ENCODE measurements at places on chromosomes 2 and 18.

DNA sequence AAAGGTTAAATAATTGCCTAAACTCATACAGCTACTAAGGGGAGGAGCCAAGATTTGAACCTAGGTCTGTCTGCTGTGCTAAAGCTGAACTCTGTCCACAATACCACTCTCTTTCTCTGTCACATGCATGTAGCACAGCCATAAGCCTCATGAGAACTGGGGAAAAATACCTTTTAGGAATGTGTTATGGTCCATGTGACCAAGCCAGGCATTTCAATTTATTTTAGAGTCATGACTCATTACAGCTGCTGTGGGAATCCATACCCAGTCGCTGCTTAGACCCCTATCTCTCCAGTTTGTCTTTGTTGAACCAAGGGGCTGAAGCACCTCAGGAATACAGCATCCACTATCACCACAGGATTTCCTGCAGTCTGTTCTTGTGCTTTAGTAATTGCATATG, 200.0 kb upstream of the SIX3 start:
- no peak for DNase-seq

GRCh38 chr18:3623769-3624545, 174.0 kb downstream of the TGIF1 start:
- no peak for DNase-seq

DNA sequence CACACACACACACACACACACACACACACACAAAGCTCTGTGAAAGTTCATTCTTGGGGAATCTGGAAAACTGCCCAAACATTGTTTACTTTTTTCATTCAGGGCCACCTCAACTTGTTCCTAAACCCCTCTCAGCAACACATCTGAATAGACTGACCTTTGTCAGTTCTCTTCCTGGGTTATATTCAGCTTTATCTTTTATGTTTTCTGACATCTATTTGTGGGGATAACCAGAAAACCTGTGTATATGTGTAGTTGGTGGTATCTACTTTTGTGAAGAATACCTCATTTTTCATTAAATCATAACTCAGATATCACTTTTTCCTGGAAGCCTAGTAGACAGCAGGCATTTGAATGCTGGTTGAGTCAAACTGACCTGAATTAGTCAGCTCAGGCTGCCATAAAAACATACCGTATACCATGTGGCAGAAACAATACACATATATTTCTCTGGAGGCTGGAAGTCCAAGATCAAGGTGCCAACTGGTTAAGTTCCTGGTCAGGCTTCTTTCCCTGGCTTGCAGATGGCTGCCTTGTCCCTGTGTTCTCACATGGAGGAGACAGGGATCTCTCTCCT, 11.0 kb upstream of the RNF144A start:
- DNase-seq, result no peak

- DNase-seq, result no peak
Measured at GRCh38 chr2:198040835-198041234, 236.4 kb downstream of the PLCL1 start.

- DNase-seq, result no peak
Measured at GRCh38 chr2:197216361-197216979, 94.1 kb downstream of the ANKRD44 start.

DNA sequence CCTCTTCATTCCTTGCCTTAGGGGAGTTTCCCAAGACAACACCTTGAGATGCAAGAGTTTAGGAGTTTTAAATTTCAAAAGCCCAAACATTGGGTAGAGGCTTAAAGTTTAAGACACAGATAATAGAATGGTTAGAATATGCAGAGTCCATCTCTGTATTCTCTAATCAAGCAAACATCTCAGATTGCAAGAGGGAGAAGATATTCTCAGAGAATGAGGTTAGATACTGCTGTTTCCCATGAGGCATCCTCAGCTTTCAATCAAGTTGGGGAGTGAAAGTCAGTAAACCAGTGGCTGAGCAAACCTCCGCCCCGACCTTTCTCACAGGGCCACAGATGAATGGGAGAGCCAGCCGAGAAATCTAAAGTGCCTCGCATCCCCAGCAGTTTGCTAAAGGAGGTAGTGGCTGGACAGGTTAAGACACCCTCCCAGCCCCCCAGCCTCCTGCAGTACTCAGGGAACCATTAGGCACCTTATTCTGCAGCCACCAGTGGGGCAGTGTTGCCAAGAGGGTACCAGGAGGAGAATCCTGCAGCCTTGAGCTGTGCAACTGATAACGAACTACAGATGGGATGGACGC, 30.0 kb downstream of the FBXO36 start:
- no peak for DNase-seq

GRCh38 chr18:59420244-59420643, 61.2 kb upstream of the LMAN1 start:
- no peak for DNase-seq

- peak; percentile 8 for DNase-seq
Measured at GRCh38 chr2:152097801-152098495, 896 bp downstream of the CACNB4 start.

DNA sequence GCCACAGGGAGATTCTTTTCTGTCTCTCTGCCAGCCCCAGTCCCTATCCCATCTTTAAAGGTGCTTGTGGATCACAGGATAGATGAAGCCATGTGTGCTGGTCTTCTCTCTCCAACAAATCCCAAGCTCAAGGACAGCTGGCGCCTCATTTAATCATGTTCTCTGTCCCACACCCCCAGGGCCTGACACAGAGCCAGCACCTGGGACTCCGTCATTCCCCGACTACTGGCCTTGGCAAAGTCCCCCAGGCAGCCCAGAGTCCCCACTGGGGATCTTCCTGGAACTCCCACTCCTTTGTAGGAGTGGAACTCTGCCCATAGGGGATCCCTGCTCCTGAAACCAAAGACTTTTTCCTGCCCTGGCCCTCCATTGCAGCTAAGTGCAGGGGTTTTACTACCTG, 60.8 kb downstream of the MTHFD2 start:
- DNase-seq, result no peak

All from cerebellum (tissue), 4 donors.